ENCODE measurements at places on chromosomes 1 and 21.

- no peak for DNase-seq
These were observed 1376.5 kb upstream of the ADGRL2 start for GRCh38 chr1:80424249-80424648.

- DNase-seq: no peak
These were observed 10.6 kb downstream of the CC2D1B start for GRCh38 chr1:52355436-52355835.

DNA sequence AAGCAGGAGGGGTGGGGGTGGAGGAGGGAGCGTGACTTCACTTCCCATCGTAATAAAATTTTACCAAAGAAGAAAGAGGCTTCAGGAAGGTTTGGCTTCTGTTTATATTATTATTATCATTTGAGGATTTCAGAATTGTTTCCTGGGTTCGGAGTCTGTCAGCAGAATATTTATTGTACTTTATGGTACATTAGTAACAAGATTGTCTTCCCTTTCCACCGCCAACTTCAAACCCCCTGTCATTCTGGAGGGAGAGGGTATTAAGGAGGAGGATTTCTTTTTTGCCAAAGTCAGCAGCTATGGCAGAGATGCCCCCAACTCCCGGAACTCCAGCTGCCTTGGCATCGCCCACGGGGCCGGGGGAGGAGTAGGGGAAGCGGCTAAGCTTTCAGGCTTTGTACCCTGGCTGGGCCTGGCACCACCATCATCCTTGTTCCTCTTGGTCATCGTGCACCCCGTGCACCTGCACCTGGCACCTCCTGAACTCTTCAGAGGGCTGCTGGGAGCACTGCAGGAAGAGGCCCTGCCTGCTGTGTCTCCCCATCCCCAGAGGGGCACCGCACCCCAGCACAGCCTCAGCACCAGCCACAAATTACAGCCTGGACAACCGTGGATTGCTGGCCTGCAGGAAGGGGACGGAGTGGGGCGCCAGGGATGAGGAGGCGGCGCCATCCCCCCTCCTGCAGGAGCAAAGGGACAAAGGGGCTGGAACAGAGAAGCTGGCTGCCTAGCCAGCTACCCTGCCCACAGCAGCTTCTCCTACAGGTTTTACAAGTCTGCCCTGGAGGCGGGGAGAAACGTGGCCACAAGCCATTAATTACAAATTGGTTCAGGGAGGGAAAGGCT lies 24.0 kb upstream of the PAX7 start:
- DNase-seq: no peak

- DNase-seq: no peak
These were observed 1.4 kb downstream of the NHLH1 start for GRCh38 chr1:160367934-160368923.

DNA sequence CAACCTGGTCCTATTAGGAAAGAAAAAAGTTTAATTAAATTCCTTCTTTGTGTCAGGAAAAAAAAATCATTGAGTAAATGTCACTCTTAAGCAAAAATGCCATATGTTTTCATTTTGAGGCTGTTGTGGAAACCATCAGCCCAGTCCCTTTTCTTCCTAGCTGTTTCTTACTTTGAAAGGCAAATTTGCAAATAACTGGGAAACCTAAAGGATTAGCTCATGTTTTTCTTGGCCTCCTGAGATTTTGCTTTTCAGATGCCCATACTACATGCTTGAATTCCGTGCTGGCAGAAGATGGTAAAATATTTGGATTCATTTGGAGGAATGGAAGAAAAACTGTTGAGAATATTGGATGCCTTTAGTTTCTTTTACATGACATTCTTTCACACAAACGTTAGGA lies 182.1 kb upstream of the ADAMTS5 start:
- DNase-seq: no peak

GRCh38 chr1:192527950-192528349 lies 47.6 kb upstream of the RGS1 start:
- DNase-seq: no peak

DNA sequence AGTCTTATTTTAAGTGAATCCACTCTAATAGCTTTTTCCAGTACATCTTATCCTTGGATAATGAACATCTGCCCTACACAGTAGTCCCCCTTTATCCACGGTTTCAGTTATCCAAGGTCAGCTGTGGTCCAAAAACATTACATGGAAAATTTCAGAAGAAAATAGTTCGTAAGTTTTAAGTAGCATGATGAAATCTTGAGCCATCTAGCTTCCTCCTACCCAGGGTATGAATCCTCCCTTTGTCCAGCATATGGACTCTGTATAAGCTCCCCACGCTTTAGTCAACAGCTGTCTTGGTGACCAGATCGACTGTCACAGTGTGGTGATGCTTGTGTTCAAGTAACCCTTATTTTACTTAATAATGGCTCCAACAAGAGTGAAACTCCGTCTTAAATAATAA lies 2.6 kb downstream of the GLRX2 start:
- DNase-seq: no peak

GRCh38 chr1:208821939-208822338 lies 577.8 kb upstream of the PLXNA2 start:
- no peak for DNase-seq

DNA sequence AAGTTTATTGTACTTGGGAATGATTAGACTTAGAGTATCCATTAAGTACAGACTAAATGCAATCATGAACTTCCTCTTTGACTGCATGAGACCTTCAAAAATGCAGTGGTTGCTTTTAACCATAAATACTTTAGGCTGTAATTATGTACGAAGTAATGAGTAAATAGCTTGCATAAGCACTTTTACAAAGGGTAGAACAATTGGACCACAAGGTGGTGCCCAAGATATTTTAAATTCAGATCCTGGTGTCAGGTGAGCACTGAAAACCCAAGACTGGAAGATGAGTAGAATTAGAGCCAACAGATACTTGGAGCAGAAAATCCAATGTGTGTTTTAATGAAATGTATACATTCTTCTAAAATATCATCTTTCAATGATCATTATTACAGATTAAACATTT lies 43.4 kb upstream of the RHOU start:
- DNase-seq: no peak

- no peak for DNase-seq
These were observed 5.5 kb upstream of the DDR2 start for GRCh38 chr1:162626761-162627160.

DNA sequence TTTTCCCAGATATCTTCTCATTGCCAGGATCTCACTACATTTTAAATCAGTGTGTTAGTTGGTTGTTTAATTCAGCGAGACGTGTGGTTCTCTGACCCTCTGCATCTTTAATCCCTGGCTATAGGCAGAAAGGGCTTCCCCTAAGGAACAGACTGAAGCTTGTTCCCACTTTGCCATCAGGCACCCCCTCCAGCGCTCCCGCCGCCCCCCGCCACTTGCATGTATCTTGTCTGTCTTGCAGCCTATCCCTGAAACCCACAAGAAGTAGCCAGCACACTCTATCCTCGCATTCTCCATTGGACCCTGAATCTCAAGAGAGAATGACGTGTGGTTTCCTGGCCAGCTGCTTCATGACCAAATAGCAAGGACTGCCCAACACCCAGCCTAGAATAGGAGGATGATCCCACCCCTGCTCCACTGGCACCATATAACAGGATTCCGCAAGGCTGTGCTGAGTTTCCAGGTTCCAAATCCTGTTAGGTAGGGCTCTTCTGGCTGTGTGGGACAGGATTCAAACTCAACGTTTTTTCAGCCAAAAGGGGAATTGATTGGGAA lies 7.8 kb downstream of the CLDN19 start:
- DNase-seq: no peak

DNA sequence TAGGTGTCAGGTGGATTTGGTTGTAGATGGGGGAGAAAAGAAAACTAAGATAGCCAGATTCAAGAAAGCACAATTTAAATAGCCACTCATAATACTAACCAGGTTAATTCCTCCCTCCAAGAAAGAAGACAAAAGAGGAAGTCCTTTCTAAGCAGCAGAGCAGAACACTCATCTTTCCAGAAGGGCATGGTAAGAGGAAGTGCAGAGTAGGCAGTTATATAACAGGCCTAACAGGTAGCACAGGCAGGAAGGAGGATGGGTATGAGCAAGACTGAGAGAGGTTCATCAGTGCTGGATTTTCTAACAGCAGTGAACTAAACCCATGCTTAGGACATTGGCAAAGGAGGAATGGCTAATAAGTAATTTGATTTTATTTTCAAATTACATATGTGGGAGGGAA lies 517.5 kb downstream of the PLPP3 start:
- DNase-seq: no peak
